NCI-H1436 (cell line): ENCODE measurements at places on chromosomes 6 and 20.

GRCh38 chr20:5781798-5782750, 31.9 kb downstream of the SHLD1 start:
- no peak for DNase-seq

GRCh38 chr6:134517145-134517658, 199.3 kb upstream of the SGK1 start:
- DNase-seq = no peak

DNA sequence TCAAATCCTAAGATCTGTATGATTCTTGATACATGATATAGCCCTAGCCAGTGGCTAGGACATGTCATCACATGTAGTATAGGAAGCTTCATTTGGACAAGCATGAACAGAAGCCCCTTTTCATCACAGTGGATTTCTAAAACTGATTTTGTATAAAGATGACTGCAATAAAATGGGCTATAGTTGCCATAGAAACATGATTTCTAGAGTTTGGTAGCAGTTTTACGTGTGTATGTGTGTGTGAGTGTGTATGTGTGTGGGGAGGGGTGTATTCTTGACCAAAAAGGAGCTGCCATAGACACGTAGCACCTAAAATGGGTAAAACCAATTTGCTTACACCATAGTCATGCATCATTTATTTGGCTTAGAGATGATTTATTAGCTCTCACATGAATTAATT, 200.5 kb upstream of the CNR1 start:
- no peak for DNase-seq

GRCh38 chr20:10876558-10876957, 202.8 kb upstream of the JAG1 start:
- DNase-seq = no peak

DNA sequence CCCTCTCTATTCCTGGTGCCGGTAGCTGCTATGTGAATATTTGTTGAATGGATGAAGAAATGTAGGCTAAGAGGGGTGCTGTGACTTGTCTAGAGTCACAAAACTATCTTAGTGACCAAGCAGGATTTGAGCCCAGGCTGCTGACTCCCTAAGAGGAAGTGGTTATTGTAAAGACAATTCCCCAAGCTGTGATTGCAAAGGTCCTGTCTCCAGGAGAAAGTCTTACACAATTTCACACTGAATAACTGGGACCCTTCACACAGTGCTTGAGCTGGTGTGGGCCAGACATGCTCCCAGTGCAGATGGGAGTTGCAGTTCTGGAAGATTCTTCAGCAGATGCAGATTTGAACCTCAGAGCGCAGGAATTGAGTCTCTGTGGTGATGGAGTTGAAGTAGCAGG, 38.1 kb downstream of the IYD start:
- DNase-seq = no peak

DNA sequence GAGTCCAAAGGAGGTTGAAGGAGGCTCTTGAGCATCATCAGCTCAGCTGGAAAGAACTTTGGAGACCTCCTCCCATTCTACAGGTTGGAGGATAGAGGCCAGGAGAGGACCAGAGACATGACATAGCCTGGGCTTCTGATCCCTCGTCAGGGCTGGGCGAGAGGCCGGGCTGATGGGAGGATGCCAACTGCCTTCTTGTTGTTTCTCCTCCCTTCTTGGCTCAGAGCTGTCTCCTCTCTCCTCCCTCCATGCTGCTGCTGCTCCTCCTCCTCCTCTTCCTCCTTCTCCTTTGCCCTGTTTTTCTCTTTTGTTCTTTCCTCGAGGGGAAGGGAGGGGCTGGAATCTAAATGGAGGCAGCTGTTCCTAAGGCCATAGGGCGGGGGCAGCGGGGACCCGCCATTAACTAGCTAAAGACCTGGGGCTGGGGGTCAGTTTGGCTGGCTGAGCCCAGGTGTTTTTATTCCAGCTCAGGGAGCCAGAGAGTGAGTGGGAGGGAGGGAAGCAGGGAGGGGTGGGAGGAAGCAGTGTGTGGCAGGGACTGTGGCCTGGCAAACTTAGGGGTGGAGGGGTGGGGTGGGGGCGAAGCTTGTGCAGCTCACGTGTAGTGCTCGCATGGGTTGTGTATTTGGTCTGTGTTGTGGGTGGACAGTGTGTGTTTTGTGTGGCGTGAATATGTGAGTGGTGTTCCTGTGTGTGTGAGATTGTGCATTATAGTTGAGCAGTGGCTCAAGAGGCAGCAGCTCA, 84.8 kb downstream of the CD40 start:
- no peak for DNase-seq

- DNase-seq = no peak
These were observed 156.2 kb downstream of the RNASET2 start for GRCh38 chr6:166800137-166800536.

- DNase-seq = no peak
These were observed 149.7 kb downstream of the ID4 start for GRCh38 chr6:19986691-19987438.

- peak; percentile 48 for DNase-seq
These were observed 46.0 kb upstream of the PTPN1 start for GRCh38 chr20:50464026-50464724.

DNA sequence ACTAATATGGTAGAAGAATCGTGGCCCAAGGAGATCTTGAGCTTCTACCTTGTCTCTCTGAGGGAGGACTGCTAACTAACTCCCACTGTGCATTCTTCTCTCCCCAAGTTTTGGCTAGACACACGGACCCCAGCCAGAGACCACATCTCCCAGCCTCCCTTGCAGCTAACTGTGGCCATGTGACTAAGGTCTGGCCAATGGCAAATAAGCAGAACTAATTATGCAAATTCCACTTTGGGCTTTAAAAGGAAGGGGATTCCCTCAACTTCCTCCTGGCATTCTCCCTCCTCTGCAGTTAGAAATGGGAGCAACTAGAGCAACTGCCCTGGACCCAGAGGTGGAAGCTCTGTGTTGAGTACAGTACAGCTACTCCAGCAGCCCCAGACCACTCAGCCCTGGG, 15.4 kb downstream of the BPIFA2 start:
- no peak for DNase-seq

GRCh38 chr20:38125157-38126056, 39.7 kb downstream of the TGM2 start:
- no peak for DNase-seq

DNA sequence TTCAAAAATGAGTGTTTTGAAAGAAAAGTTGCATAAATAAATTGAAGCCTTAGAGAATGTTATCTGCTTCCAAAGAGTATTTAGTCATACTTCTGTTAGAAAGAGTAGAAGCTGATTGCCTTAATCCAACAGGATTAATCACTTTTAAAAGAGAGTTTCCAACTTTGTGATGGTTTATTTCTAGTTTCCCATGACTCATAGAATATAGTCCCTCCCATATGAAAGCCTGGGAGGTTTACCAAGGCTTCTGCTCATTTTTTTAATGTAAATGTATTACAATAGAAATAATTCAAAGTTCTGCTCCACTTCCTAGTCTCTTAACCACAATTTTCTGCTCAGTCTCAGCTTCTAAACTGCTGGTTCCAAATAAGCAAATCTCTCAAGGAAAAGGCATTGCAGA, 118.0 kb upstream of the IRAK1BP1 start:
- DNase-seq = no peak

DNA sequence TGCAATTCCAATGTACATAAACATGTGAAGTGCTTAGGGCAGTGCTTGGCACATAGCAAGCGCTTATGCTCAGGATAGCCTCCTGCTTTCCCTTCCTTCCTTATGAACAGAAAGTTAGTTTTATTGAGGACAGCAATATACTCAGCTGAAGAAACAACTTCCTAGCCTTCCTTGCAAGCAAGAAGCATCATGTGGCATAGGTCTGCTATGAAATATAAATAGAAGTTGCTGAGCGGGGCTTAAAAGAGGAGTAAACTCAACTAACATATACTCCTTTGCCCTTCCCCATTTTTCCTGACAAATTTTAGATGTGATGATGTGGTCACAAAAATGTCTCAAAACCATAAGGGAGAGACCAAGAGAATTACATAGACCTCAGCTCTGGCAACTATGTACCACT, 98.9 kb downstream of the KIF16B start:
- no peak for DNase-seq

DNA sequence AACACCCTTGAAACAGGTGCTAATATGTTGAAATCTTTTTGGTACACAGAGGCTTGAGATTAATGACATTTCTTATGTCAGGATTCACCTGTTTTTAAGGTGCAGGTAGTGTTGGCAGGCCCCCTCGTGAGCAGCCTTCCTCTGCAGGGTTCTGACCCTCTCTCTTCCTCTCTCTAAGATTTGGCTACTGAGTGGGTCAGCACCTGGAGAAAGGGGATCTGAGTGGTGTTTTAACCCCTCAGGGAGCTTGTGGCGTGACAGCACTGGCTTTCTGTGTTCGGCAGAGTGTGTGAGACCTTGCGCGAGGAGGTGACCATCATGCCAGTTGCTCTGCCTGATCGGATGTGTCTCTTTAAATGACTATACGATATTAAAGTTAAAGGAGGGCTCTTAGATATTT, 37.1 kb downstream of the HIVEP1 start:
- no peak for DNase-seq

DNA sequence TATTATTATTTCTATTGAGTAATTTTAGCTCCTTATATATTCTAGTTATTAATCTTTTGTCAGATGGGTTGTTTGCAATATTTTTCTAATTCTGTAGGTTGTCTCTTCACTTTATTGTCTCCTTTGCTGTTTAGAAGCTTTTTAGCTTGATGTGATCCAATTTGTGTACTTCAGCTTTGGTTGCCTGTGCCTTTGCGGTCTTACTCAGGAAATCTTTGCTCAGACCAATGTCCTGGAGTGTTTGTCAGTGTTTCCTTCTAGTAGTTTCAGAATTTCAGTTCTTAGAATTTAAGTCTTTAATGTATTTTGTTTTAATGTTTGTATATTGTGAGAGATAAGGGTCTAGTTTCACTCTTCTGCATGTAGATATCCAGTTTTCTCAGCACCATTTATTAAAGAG, 916.0 kb upstream of the EYS start:
- DNase-seq = no peak

GRCh38 chr20:51926670-51927305, 124.5 kb upstream of the SALL4 start:
- no peak for DNase-seq

DNA sequence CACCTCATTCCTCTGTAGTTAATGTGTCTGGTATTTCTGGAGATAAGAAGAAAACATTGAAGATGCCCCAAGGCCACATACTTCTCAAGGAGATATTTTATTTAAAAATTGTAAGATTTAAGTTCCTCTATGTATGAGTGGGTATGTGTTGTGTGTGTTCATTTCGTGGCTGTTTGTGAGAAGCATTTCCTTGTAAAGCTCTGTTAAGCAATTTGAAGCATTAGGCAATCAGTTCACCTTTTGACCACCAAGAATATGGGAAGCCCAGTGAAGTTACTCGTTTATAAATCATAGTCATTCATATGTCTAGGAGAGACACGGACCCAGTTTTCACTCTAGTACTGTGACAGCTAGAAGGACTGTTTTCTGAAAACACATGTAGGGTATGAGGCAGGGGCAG, 717.6 kb upstream of the MAP3K7 start:
- DNase-seq = no peak

- no peak for DNase-seq
These were observed 3.0 kb upstream of the ZNF335 start for GRCh38 chr20:45974896-45975565.

GRCh38 chr20:18901980-18902737, 88.6 kb downstream of the SCP2D1 start:
- no peak for DNase-seq

DNA sequence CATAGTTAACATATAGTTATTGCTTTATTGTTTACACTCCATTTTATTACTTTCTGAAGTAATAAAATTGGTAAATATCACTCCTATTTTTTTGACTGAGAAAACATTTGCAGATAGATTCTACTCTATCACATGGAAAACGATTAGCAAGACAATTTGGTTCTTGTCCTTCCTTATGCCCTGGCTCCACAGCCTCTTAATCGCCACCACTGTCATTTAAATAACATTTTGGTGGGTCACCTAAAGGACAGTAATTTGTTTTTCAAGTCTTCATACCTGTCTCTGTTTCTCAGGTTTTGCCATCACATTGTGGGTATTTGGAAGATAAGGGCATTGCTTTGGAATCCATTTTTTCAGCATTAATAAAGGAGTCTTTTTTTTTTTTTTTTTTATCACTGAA, 521.5 kb upstream of the IRAK1BP1 start:
- no peak for DNase-seq

DNA sequence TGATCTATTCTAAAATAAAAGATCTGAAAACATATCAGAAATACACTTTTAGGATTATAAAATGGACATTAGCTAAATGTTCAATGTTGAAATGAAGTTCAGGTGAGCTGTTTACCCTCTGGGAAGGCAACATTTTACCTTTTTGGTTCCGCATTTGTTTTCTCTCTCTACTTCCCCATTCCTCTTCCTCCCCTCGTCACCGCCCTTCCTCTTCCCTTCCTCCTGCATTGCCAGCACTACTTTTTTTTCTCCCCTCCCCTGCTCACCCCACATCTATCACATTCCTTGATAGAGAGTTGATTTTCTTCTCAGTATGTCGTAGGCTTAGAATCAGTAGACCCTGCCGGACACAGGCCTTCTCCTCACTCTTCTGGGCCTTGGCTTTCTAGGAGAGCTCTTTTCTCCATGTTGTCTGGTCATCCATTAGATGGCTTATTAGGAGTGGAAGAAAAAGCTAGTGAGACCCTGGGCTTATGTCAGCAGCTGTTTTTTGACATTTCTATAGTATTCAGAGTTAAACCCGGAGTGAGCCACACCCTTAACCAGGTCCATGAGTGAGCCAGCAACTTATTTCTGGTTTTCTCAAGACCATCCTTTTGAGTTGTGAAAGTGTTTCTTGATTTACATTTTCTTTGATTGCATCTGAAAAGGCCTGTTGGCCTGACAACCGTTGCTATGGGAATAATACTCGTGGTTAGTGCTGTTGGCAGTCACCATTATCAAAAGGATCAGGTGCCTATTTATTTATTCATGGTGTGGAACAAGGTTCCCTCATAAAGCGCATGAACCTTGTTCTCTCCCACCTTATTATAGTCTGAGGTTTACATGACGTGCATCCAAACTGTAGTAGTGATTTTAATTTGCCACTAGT, 90.9 kb downstream of the DTD1 start:
- peak; percentile 80 for DNase-seq

- no peak for DNase-seq
These were observed 4.0 kb downstream of the TNFRSF6B start for GRCh38 chr20:63700199-63701050.

GRCh38 chr20:23407781-23408464, 13.4 kb downstream of the NAPB start:
- DNase-seq = no peak
